GM04503 (cell line): ENCODE measurements at places on chromosomes 12 and 14.
A peak's percentile ranks its signal among the peaks of the same experiment; 100 is the strongest.

GRCh38 chr12:49631336-49631907 is 8.1 kb downstream of the PRPF40B start:
- no peak for DNase-seq

DNA sequence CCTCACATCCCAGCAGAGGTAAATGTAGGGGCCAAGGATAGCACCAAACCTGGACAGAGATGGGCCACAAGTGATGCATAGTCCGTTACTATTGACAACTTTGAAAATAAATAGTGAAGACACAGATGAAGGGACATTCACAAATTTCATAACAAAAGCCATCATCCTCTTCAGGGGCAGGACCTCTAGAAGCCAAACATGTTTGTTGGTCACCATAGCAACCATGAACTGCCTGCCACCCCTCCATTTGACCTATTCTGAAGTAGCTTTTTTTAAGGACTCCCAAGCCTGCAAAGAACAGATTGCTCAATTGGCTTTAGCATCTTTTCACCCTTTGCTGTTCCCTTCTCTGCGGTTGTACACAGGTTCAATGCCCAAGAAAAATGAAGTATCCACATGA is 35.7 kb upstream of the MDM1 start:
- DNase-seq, result peak; percentile 19

DNA sequence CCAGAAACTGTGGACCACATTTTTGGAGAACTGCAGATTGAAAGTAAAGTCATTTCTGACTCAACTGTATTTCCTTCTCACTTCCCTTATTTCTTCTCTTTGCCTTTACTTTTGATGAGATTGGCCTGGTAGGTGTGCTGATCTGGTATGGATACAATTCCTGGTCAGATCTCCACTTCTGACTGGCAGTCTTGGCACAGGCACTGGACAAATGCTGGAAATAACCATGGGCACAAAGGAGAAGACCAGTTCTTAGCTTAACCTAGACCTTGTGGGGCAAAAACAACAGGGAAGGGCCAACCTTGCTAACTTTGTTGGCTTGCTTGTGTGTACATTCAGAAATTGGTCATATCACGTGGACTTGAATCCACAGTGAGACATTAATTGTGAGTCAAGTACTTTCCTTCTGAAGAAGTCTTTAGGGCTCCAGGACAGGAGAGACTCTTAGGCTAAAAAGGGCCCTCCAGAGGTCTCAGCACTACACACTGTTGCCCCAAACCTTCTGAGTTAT is 75.0 kb downstream of the DIP2B start:
- DNase-seq, result no peak

GRCh38 chr12:48160046-48160445 is 2.7 kb upstream of the ASB8 start:
- DNase-seq, result no peak

DNA sequence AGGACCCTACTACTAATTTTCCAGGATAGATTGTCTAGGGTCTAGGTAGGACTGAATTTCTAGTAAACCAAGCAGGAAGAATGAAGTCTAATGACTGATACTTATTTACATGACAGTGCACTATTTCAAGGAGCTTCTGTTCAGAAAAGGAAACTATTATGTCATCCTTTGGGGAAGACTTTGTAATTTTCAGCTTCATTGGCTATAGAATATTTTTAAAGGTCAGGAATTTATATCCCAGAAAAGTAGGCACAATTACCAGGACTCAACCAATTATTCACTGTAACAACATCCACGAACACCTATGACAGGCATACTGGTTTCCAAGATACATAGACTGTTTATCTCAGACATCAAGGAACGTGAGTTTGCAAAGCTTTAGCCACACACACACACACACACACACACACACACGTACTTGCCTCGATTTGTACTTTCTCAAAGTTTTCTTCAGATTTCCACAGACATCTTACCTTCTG is 23.2 kb downstream of the OR6S1 start:
- no peak for DNase-seq

DNA sequence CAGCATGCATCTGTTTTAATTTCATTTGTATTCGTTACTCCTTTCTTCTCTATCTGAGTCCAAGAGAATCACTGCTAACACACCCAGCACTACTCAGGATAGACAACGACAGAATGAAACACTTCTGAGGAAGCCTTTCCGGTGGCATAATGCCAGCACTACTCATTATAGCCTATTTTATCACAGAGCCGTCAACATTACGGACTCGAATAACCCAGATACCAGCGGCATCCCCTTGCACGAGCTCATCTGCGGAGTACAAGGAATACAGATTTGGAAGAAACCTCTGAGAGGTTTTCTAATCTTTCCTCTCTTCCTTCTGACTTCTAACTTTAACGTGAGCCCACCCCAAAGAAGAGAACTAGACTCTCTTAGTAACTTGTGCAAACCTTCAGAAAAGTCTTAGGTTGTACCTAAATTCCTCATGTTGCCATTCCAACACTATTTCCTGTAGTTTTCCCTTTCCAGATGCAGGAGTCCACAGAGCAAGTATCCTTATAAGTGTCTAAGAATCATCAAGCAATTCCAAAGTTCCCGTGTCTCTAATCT is 248.1 kb downstream of the APAF1 start:
- DNase-seq, result no peak

- no peak for DNase-seq
Measured at GRCh38 chr12:955939-956338, 6.4 kb upstream of the RAD52 start.

DNA sequence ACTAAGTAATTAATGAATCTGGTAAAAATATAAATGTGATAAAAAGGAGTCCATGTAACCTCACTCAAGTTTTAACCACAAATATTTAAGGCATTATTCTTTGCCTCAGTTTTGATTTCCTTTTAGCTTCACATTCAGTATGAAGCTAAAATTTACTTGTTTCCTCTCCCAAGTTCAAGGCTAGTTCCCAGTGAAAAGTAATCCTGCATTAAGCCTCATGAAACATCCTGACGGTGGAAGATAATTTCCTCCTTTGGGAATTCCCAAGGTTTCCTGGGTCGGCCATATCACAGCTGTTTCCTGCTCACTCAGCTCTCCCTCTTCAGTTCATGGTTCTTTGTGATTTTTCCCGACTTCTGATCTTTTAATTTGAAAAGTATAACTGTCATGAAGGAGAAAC is 1256.8 kb upstream of the FLRT2 start:
- DNase-seq, result no peak

DNA sequence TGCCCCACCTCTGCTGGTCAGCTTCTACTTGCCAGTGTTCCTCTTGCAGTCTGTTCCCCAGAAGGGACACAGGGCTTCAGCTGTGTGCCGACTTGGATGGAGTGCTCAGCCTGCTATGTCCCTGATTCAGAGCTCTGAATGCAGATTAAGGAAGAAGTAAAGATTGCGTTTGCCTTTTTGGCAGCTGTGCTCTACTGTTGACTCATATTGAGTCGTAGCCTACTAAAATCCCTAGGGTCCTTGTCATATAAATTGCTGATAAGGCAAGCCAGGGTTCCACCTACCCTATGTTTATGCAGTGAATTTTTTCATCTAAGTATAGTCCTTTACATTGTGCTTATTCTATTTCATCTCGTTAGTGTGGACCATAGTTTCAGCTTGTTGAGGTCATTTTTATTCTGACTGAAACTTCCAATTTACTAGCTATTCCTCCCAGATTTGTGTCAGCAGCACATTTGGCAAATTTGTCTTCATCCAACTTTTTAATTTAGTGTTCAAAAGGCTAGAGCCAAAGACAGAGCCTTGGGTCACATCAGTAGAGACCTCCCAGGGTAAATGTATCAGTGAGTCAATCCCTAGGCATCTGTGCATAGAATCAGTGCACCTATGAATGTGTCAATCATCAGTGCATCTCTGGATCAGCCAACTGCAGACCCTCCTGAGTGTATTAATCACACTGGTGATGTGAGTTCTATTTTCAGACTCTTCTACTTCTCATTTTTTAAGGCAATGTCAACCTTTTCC is 31.9 kb downstream of the CACNA1C start:
- DNase-seq, result peak; percentile 59

DNA sequence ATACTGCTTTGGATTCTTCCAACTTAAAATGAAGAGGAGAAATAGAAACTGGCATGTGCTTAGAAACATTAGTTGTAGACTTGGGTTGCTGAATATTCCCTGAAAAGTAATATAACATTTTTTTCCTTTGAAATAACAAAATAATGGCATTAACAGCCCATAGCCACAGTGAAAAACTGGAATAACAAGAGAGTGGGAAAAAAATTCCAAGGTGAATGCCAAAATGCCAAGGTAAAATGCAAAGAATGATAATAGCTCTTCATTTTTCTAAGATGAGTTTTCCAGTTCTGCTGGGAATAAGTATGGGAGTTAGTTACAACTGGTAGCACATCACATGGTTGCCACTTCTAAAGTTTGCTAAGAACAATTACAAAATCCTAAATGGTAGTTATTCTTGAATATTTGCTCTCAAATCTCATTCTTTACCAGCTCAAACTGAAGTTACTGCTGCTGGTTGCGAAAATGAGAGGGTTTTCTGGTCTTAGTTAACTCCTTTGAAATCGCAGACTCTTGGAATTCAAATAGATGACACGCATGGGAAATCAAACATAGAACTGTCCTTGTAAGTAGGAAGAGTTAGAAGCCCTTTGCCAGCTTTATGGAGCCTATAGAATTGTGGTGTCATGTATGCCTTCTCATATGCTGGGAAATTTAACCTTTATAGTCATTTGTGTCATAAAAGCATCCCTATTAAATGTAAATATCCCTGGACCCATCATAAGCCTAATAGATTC is 165.0 kb upstream of the DCN start:
- peak; percentile 45 for DNase-seq

- no peak for DNase-seq
Measured at GRCh38 chr14:105899657-105900397, 373.4 kb downstream of the TMEM121 start.

DNA sequence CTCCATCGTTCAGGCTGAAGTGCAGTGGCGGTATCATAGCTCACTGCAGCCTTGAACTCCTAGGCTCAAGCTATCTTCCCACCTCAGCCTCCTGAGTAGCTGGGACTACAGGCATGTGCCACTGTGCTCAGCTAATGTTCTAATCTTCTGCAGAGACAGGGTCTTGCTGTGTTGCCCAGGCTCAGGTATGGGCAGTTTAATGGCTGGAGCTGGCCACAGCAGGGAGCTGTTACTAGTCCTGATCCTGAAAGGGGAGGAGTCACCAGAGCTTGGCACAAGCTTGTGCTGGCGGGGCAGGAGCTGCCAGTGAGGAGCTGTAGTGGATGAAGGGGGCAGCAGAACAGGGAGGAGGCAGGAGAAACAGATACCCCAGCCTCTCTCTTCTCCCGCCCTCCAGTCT is 10.6 kb downstream of the TMEM120B start:
- no peak for DNase-seq

- no peak for DNase-seq
Measured at GRCh38 chr12:129193263-129193871, 340.1 kb downstream of the GLT1D1 start.

- DNase-seq, result no peak
Measured at GRCh38 chr14:76329154-76329928, 46.6 kb upstream of the ESRRB start.

DNA sequence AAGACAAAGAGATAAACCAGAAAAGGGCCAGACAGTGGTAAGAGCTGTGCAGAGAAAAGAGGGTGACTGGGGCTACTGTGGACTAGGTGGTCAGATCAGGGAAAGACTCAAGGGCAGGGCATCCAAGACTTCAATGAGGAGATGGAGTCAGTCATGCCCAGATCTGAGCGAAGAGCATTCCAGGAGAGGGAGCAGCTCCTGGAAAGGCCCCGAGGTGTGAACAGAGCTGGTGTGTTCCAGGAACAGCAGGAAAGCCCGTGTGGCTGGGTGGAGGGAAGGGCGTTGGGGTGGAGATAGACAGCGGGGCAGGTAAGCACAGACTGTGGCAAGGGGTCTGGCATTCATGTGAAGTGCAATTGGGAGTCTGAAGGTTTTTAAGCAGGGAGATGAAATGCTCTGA is 16.8 kb downstream of the TTC7B start:
- DNase-seq, result no peak

GRCh38 chr14:38090506-38090905 is 117.2 kb upstream of the SSTR1 start:
- no peak for DNase-seq

- DNase-seq, result no peak
Measured at GRCh38 chr14:99873653-99874052, 80.4 kb downstream of the EML1 start.

- DNase-seq, result no peak
Measured at GRCh38 chr12:30814295-30814655, 59.5 kb upstream of the CAPRIN2 start.

DNA sequence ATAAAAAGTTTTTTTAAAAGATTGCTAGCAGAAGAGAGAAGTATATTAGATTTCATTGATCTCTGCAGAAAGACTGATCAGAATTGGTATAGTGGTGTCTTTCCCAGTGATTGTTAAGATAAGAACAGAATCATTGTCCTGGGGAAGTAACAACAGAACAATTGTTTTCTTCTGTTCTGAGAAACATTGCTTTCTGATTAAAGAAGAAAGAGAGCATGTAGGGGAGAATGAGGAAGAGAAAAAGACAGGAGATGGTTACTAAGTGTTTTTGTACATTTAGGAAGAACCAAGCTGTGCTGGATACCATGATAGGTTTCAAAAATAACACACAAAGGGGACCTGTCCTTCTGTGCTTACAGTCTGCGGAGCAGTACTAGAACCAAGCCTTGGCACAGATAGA is 5.0 kb downstream of the USP30 start:
- no peak for DNase-seq

DNA sequence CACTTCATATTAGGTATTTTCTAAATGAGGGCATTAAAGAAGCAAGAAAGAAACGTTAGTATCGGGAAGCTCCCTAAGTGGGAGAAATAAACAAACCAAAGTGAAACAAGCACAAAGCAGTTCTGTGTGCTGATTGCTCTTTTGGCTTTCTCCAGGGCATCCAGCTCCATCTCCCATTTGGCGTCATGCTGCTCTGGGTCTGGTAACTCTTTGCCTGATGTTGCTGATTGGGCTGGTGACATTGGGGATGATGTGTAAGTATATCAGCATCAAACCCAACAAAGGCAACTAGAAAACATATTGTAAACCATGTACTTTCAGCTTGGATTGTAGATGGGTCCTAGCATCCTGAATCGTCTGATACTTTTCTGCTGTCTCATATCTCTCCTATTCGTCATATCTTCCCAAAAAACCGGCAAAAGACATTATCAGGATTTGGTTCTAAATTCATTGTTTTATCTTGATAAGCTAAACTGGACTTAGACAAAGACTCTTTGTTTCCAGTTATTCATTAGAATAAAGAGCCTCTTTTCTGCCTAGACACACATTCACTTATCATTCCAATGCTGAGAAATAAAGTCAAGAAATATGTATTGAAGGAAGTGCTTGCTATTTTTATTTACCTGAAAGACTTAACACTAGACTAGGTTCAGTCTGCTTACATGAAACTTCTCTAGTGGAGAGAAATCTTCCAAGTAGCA is 2.4 kb downstream of the CLEC12B start:
- no peak for DNase-seq

GRCh38 chr14:21063479-21063878 is 5.9 kb downstream of the RNASE8 start:
- no peak for DNase-seq

- DNase-seq, result no peak
Measured at GRCh38 chr12:29104516-29104915, 44.6 kb upstream of the FAR2 start.

GRCh38 chr12:9667403-9668160 is 1.9 kb upstream of the CLEC2D start:
- DNase-seq, result no peak
